ENCODE measurements at places on chromosomes 4 and X.

GRCh38 chr4:103673983-103674382, 45.8 kb downstream of the TACR3 start:
- no peak for DNase-seq

DNA sequence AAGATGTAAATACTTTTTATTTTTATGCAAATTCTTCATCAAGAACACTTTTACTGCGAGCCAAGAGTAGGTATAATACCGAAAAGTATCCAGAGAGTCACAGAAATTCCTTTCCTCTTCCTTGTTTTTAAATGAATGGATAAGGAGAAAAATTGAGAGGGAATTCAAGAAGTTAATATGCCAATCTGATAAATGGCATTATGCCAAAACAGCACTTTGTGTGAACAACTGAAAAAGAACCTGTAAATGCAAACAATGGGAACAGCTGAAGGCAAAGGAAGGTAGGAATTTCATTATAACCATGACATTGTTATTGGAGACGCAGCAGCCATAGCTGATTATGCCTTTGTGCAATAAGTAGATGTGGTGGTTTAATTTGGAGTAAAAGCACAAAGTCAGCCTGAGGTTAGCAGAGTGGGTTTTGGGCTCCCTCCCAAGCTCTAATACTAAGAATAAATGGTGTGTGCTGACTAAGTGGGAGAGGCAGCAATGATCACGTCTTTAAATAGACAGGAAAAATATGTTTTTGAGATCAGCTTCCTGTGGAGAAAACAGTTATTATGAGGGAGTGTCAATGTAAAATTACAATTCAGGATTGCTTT, 209.8 kb upstream of the NDST4 start:
- peak; percentile 4 for DNase-seq

DNA sequence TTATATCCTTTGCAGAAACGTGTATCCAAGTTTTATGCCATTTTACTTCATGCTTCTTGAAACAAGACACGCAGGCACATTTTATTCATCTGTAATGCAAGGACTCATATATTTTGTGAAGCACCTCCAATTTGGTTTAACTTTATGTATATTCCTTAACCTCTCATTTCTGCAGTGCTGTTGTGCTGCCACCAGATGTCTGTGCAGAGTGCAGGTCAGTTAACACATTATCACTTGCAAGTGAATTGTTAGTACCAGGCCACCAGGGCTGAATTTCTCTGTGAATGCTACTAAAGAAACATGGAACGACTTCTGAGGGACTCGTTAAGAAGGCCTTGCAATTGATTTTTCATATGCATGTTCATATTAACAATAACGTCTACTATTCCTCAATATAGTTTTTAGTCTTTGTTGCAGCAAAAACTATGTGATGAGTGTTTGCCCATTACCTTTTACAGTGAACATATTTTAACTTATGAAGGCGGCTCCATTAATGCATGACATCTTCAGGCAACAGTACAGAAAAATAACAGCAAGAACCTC, 770.3 kb downstream of the NLGN4X start:
- DNase-seq, result peak; percentile 36

GRCh38 chr4:17112292-17112659, 213.8 kb upstream of the LDB2 start:
- no peak for DNase-seq

DNA sequence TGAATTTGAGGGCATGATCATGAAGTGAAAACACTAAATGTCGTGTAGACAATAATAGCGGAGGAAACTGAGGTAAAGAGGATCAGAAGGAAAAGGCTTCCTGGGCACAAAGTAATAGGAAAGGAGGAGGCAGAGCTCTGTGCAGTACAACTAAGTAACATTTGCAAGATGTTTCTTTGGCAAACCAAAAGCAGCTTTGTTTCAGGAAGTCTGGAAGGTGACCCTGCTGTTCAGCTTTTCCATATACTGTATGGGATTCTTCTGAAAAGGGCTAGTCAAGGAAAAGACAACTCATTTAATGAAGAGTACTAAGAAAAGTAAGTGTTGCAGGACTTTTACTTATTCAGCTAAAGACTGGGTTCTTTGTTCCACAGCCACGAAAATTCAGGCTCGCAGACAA, 463.1 kb downstream of the PCDH7 start:
- DNase-seq, result no peak

DNA sequence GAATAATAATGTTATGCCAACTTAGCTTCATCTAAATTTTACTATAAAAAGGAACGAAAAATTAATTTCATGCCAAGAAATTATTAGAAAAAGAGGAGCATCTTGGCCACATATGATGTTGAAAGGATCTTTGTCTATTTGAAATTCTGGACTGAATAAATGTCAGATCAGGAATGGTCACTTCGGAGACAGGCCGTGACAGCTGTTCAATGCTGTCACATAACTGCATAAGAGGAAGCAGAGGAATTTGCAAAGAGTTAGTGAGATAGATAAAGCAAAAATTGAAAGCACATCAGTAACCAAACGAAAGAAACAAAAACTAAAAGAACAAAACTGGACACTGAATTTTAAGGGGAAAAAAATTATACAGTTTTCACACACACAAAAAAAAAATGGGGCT, 100.9 kb downstream of the GASK1B start:
- DNase-seq, result no peak

GRCh38 chrX:151698485-151698884, 3.2 kb downstream of the PRRG3 start:
- no peak for DNase-seq

GRCh38 chrX:17226736-17227135, 148.3 kb upstream of the NHS start:
- DNase-seq, result no peak

GRCh38 chr4:54683616-54684346, 26.0 kb downstream of the KIT start:
- no peak for DNase-seq

- no peak for DNase-seq
Measured at GRCh38 chrX:66110112-66110511, 53.9 kb upstream of the HEPH start.

DNA sequence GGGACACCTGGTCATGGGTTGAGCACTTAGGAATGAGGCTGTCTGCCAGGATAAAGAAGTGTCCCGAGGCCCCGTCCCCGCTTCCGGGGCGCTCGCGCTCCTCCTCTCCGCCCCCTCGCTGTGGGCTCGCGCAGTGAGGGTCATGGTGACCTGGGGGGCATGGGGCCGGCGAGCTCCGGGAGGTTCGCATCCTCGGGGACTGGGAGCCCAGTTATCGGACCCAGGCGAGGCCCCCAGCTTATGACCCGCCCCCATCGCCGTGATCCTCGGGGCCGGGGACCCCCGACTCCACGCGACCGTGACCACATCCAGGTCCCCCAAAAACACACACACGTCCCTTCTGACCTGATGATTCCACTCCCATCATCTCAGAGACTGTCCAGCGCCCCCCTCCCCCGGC, 35.3 kb upstream of the SRPX start:
- no peak for DNase-seq

GRCh38 chr4:35182451-35182850, 1061.9 kb downstream of the ARAP2 start:
- no peak for DNase-seq

GRCh38 chrX:84487365-84488353, 14.6 kb downstream of the HDX start:
- no peak for DNase-seq

GRCh38 chr4:90127706-90128345, 632 bp downstream of the CCSER1 start:
- peak; percentile 29 for DNase-seq

GRCh38 chr4:95059663-95060062, 301.9 kb downstream of the BMPR1B start:
- DNase-seq, result no peak

- DNase-seq, result no peak
Measured at GRCh38 chrX:111608724-111609123, 72.2 kb upstream of the ALG13 start.

GRCh38 chrX:151974336-151975227, at the start of gene GABRE:
GABRE (minus strand) TSS chrX:151974676; CDS start chrX:151974625, 51 bp downstream.
- DNase-seq, result no peak

DNA sequence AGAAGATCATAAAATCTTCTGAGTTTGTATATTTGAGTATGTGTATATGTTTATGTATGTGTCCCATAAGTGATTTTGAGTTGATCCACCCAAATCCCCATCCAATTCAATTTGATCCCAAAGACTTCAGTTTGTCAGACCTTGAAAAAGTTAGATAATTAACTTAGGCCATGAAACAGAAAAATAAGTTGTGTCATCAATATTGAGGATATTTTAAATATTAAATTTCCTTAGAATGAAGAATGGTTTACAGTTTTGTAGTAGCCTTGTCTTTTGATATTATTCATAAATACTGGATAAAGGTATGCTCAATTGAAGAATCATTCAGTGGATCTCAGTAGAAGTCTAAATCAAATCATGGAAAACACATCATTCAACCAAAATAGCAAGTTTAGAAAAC, 864.4 kb upstream of the INTU start:
- no peak for DNase-seq

DNA sequence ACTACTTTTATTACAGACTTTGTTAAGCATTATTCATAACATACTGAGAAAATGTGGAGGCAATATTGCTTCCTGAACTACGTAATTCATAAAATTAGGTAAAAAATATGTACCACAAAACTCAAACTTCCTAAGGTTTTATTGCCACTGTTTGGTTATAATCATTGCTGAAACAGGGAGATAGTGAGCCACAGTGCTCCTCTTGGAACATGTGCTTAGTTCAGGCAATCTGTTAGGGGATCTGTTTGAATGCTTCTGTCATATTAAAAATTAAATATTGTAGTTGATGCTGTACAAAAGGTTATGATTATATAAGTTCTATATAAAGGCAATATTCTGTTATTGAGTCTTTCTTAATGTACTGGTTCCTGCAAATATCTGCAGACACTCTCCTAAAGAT, 480.7 kb downstream of the GRXCR1 start:
- no peak for DNase-seq

DNA sequence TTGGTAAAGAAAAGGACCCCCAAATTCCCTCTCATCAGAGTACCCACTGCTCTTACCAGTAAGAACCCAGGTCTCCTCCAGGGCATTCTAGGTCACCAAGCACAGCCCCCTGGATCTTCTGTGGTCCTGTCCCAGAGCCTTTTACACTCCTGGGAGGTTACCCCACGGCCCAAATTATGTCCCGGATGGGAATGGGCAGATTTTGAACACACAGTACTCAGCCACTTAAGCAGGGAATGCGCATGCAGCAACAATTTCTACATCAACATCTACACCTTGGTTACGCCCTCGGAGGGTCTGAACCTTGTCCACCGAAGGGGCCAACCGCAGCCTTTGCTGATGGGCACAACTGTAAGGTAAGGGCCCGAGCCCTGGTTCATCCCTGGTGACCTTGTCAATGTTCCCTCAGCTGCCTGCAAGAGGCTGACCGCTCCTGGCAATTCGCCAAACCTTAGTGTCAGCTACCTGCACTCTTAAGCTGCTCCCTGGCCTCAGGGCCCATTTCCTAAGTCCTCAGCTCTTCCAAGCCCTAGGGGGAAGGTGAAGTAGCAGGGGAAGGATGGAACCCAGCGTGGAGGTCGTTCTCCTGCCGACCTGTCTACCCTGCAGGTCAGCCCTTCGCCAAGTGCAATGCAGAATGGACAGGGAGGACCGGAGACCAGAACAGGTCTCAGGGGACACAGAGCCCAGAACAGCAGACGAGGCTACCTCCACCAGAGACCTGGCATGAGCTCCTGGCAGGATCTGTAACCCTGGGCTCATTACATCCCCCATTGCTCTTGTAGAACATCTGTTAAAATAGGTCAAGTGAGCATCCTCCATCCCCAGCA, 5.9 kb downstream of the TIMP1 start:
- DNase-seq, result no peak

DNA sequence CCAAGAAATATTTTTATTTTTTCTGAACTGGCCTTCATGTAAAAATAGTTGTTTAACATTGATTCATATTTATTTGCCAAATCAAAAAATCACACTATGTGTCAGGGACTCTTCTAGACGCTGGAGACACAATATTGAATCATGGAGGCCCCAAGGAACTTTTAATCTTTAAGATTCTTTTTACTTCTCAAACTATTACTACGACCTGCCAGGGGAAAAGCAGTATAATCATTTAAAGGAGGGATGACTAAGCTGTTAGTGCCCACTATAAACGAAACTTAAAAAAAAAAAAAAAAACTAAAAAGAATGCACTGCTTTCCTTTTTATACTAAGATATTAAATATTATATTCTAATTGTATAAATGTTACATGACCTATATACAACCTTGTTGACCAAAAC, 84.7 kb downstream of the PPA2 start:
- no peak for DNase-seq

GRCh38 chr4:121777625-121778024, 12.7 kb upstream of the SMIM43 start:
- DNase-seq, result no peak

DNA sequence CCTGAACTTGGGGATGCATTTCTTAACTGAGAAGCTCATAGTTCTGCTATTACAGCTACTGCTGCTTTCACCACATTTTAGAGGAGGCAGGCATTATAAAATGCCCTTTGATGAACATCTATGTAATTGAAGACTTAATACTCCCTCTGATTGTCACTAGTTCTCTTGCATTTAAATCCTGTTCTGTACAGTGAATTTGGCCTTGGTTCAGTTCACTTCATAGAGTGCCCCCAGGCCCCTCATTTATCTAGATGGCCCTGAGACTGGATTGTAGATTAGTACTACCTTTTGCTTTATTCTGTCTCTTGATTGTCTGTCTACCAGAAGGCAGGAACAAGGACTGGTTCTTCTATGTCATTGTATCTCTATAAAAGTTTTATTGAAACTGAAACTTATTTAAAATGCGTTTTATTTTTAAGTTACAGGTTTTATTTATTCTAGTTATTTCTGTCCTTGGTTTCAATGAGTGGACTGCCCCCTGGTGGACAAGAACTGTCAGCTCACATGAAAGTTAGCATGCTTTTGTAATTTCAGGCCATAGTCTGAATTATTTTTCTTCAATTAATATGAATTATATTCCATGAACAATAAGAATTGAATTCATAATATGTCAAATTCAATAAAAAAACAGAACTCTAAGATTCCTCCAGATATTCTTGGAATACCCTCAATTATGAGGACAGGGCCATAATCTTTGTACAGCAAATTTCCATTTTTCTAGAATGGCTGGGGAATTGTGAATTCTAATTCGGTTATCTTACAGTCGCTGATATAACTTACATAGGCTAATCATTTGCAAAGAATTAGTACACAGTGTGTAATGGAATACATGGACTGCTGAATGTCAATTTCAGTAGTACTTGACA, 47.2 kb upstream of the TMEM33 start:
- peak; percentile 67 for DNase-seq

Data from head of caudate nucleus (tissue), 42 donors.